ENCODE measurements at places on chromosomes 6 and 20.

- no peak for DNase-seq
Measured at GRCh38 chr6:24126586-24127192, 674 bp downstream of the NRSN1 start.

- DNase-seq: no peak
Measured at GRCh38 chr20:53855733-53856132, 214.7 kb downstream of the BCAS1 start.

DNA sequence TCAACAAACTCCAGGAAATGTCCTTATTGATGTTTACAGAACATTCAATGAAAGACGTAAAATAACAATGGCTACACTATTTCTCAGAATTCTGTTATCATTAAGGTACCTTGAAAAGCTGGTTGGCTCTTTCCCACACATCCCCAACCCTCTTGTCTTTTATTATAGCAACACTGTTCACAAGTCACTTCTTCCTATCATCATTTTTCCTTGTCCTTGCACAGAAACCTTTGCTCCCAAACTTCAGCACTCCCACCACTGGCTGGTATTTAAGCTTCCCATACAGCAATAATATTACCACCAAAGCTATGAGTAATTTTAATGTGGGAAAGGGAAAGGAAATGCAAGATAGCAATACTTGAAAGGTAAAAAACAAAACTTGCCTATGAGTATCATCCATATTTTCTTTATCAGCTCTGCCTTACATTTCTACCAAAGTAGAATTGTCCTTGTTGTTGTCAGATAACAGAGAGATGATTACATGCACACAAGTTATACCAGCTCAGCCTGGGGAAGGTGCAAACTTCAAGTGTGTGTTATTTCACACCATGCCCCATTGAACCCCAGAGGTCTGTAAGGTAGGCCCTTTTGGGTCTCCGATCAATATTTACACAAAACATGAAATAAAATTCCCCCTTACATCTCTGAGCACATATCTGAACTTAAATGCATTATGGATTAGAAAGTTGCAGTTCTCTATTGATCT lies 32.2 kb downstream of the ARHGAP18 start:
- no peak for DNase-seq

- DNase-seq: no peak
Measured at GRCh38 chr6:160742090-160742489, 40.0 kb downstream of the PLG start.

- no peak for DNase-seq
Measured at GRCh38 chr6:116511424-116512110, at the start of gene CALHM5. CALHM5 (plus strand) TSS chr6:116511639; CDS start chr6:116511697, 58 bp downstream.

- no peak for DNase-seq
Measured at GRCh38 chr20:53735536-53736050, 142.0 kb upstream of the ZNF217 start.

DNA sequence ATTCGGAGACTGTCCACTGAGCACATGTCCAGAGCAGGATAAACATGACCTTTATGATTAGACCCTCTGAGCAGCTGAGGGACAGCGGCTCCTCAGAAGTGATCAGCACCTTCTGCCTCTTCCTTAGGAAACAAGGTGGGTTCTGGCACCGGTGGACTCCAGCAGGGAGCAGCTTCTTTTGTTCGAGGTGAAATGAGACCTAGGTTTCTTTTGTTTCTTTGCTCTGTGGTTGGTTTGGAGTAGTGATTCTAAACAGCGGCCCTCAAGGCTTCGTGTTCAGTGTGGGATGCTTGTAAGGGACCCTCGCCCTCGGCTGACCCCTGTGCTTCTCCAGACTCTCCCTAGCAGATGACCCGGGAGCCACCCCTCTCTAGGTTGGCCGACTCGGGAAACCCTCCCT lies 14.6 kb upstream of the FRMD1 start:
- DNase-seq: no peak

GRCh38 chr6:72974276-72974675 lies 251.0 kb downstream of the KHDC1L start:
- no peak for DNase-seq

DNA sequence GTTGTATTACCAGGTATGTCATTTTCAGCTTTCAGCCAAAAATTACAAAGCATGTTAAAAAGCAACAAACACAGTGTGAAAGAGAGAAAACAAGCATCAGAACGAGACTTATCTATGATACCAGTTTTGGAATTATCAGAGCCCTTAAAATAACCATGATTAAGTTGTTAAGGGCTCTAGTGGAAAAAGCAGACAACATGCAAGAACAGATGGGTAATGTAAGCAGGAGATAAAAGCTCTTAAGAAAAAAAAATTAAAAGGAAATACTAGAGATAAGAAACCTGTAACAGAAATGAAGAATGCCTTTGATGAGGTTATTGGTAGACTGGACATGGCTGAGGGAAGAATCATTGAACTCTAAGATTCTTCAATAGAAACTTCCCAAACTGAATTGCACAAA lies 127.5 kb upstream of the SCGN start:
- no peak for DNase-seq

- no peak for DNase-seq
Measured at GRCh38 chr6:120938876-120939472, 395.3 kb downstream of the TBC1D32 start.

Measured in stimulated activated CD4-positive, alpha-beta T cell treated with anti-CD3 and anti-CD28 coated beads, Interleukin-15, amount 100 ng/mL, for 1 hour (primary cell).